ENCODE measurements at places on chromosomes 1 and 21.

- no peak for DNase-seq
Measured at GRCh38 chr1:218409946-218410510, 64.9 kb downstream of the TGFB2 start.

GRCh38 chr1:111214884-111215283 lies 12.6 kb upstream of the CHI3L2 start:
- no peak for DNase-seq

DNA sequence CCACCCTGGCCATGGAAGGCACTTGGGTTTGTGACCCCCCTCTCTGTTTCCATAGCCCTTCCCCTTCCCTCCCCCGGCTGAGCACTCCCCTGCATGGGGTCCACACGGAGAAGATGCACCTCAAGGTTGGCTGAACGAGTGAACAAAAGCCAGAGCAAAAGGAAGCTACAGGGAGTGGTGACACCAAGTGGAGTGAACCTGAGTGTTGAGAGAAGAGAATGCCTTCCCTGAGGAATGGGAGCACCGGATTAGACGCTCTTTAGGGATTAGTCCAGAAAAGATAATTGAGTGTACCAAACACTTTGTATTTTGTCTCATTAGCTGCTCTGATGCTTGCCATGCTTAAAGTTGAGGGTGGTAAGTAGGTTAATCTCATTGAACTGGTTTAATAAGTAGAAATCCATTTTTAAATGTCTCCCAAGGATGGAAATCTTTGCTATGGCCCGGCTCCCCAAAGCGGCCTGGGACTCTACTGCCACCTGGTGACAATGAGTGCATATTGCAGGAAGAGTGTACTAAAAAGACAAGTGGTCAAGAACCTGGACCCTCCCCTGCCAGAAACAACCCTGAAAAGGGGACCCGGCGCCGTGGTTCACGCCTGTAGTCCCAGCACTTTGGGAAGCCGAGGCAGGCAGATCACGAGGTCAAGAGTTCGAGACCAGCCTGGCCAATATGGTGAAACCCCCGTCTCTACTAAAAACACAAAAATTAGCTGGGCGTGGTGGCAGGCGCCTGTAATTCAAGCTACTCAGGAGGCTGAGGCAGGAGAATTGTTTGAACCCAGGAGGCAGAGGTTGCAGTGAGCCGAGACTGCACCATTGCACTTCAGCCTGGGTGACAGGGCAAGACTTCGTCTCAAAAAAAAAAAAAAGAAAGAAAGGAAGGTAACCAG lies 150.6 kb upstream of the ZC3H12A start:
- DNase-seq, result peak; percentile 20

GRCh38 chr1:179743679-179744400 lies 749 bp downstream of the FAM163A start:
- DNase-seq, result no peak

DNA sequence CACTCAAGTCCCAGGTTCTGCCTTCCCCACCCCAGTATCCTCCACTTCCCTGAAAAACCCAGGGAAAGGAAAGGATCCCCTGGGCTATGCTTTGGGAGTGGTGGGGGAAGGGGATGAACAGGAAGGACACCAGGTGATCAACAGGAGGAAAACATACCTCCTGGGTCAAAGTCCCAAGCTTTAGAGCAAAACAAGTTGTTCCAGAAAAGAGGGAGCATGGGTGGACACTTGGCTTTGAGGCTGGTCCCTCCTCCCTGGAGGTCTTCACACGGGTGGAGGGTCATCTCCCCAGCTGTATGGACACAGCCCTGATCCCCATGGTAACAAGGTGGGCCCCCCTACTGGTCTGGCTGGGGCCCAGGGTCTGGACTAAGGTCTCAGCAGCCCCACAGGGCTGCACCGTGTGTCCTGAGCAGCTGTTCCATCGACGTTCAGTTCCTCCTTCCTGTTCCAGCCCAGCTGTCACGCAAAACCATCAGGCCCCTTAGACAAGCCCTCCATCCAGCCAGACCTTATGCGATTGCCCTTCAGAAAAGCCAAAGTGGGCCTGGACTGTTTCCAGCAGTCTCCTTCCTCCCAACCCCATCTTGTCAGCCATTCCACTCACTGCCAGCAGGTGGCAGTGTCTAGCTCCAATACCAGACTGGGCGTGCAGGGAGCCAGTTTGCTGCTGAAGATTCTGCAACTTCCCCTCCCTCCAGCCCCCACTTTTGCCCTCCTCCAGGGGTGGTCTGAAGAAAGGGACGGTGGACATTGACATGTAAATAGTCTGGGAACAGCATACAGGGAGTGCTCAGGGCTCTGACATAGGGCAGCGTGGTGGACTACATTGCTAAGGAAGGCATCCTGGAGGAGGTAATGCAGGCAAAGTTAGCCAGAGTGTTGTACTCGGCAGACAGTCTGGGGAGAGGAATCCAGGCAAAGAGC lies 2.9 kb upstream of the PDZK1IP1 start:
- DNase-seq, result peak; percentile 90

DNA sequence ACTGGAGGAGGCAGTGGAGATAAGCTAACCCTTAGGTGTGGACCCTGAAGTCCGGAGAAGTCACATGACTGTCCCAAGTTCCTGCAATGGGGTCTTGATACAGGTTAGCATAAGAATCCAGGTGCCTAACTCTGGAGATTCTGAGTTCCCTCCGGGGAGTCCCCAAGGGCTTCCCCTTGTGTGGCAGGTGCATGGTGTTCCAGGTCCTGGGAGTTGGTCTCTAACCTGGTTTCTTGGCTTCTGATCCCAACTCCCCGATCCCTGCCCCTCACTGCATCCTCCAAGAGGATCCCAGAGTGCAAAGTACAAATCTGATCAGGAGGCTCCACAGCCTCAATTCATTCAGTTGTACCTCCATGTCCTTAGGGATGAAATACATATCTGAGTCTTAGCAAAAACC lies 9.3 kb upstream of the C8A start:
- no peak for DNase-seq

DNA sequence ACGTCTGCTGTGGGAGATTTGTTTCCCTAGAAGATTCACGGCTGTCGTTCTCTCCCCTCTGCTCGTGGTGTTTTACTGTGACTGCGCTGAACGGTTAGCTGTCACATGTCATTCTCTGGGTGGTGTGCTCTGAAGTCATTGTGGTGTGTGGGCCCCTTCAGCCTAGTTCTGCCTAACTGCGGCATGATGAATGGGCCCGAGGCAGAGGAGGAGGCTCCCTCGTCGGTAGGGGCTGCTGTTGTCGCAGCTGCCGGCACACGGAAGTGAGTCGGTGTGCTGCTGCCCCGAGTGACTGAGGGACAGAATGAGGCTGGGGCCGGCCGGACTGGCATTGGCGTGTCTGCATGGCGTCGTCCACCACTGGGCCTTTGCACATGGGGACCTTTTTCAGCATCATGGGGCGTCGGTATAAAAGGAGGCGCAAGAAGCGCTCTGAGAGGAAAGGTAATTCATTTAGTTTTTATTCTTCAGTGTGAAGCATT lies 77.9 kb downstream of the ADARB1 start:
- DNase-seq, result no peak

- no peak for DNase-seq
Measured at GRCh38 chr1:229561141-229561540, 2.6 kb upstream of the ABCB10 start.

DNA sequence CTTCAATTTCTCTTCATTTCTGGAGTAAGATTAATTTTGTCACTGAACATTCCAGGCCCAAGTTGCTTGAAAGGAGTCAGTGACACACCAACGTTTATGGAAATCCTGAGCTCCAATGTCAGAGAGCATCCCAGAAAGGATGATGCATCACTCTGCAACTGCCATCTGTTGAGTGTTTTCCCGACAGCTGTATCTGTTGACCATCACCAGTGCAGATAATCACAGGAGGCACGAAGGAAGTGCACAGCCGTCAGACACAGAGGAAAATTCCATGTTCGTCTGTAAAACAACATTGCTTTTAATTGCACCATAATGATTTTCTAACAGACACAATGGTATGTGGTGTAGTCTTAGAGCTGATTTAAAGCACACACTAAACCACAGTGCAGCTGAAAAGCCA lies 376.7 kb upstream of the ADGRL2 start:
- DNase-seq, result no peak

GRCh38 chr21:37759777-37760176 lies 156.5 kb downstream of the KCNJ6 start:
- no peak for DNase-seq

DNA sequence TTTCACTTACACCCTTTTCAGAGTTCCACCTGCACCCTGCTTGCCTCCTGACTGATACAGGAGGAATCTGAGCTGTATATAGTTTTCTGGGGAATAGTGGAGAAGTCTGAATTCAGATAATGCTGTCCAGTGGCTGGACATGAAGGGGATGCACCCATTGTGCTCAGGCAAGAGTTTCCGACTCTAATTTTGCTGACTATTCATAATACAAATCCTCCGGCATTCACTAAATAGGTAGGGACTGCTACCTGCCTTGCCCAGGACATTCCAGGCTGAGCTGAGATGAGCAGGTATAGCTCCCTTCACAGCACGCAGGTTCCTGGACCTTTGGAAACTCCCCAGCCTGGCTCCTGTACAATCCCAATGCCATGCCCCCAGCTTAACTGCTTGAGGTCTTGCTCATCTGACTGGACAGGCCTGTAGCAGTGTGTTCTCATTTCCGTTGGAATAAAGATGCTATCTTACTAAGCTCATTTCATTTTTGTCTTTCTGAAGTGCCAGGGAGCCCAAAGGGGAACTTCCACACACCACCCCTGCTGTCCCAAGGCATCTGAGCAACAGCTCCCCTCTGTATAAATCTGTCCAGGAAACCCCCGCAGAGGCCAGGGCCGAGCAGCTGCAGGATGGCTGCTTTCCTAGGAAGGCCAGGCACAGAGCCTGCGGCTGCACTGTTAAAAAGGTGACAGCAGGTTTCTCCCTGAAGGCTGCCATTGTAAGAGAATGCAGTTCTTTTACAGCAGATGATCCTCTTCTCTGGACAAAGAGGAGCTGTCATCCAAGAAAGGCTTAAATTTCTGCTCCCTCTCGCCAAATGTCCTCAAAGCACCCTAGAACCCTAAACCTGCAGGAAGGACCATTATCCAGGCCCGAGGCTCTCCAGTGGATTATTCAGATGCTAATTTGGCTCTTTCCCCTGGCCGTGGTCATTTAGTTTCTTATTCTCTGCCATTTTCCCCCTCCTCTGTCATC lies 21.7 kb upstream of the VASH2 start:
- DNase-seq, result no peak

GRCh38 chr21:16585896-16586295 lies 856.1 kb downstream of the USP25 start:
- no peak for DNase-seq

DNA sequence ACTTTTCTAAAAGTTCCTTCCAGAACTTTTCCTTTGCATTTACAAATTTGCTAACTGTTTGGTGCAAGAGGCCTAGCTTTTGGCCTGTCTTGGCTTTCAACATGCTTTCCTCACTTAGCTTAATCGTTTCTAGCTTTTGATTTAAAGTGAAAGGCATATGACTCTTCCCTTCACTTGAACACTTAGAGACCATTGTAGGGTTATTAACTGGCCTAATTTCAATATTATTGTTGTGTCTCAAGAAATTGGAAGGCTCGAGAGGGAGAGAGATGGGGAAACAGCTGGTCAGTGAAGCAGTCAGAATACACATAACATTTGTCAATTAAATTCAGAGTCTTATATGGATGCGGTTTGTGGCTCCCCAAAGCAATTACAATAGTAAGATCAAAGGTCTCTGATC lies 63.0 kb upstream of the MPC2 start:
- DNase-seq, result no peak

GRCh38 chr1:245877976-245878375 lies 629.1 kb downstream of the SMYD3 start:
- DNase-seq, result no peak

DNA sequence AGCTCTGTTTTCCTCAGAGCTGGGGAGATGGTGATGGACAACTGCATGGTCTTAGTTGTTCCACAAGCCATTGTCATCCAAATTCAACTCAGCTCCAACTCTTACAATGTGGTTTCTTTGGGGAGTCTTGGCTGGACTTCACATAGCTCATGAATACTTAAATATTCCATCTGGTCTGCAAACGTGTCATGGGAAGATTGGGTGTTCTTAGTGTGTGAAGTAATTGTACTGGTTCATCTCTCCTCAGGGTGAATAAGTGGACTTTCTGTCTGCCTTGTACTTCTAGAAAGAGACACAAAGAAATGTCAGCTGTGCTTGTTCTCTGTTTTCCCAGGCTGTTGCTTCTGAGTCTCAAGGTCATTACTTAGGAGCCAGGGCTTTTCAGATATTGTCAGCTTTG lies 106.6 kb downstream of the VPS13D start:
- DNase-seq, result no peak

All from iPS DF 6.9 (cell line).